ENCODE measurements at places on chromosomes 7 and 10.

GRCh38 chr10:122462533-122463465 lies 1.4 kb downstream of the HTRA1 start:
- H3K27me3 ChIP-seq, result no peaks in the 10 kb centered on the region
- peak; percentile 78 for DNase-seq
- no peaks in the 10 kb centered on the region for H3K36me3 ChIP-seq
- peak overlapping the region; percentile 66 for H3K27ac ChIP-seq
- peak overlapping the region; percentile 74 for H3K4me3 ChIP-seq
- 0 out of 2 replicates have a peak, but pooled peaks cover 18% of the 10 kb centered on the region for H3K4me1 ChIP-seq

GRCh38 chr10:50552771-50553535 lies 70.8 kb downstream of the SGMS1 start:
- H3K27ac ChIP-seq, result peak overlapping the region; percentile 37
- DNase-seq, result peak; percentile 53
- peaks cover 51% of the 10 kb centered on the region for H3K4me1 ChIP-seq
- no peaks in the 10 kb centered on the region for H3K27me3 ChIP-seq

DNA sequence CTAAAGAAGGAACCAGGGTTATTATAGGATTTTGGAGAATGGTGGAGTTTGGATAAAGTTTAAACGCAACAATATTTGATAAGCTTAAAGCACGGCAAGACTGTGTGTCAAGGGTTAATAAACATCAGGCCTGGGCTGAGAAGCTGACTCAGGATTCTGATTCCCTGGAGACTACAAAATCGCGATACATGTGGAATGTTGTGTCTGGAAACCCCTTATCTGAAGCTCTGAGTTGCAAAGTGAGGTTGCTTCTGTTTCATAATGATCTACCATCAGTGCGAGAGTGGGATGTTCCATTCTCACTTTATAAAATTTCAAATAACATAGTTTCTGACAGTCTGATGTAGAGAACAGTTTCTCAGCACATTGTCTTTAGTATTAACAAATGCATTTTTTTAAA lies 7.8 kb downstream of the C1GALT1 start:
- peaks cover 25% of the 10 kb centered on the region for H3K4me1 ChIP-seq
- H3K4me3 ChIP-seq, result peak overlapping the region; percentile 31
- H3K27me3 ChIP-seq, result no peaks in the 10 kb centered on the region

DNA sequence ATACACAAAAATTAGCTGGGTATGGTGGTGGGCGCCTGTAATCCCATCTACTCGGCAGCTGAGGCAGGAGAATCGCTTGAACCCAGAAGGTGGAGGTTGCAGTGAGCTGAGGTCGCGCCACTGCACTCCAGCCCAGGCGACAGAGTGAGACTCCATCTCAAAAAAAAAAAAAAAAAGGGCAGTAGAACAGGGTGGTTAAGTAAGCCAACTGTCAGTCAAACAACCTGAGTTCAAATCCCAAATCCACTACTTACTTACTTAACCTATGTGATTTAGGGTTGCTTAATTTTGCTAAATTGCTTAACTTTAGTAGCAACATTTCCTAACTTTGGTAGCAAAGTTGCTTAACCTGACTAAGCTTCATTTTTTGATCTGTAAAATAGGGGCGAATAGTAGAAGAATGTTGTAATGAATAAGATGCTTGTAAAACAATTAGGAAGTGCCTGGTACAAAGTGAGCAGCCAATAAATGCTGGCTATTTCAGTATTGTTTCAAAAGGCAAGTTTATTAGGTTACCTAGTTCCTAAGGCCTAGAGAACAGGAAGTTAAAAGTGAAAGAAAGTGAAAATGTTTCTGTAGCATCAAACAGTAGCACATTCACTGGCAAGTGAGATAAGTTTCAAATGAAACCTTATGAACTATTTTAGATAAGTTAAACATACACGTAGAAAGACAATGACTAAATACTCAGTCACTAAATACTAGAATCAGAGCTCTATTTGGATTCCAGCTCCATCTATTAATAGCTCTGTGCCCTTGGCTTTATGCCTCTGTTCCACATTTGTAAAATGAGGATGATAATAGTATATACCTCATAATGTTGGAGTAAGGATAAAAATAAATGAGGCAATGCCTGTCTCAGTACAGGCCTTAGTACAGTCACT lies 64.3 kb downstream of the HOXA1 start:
- peak overlapping the region; percentile 49 for H3K4me3 ChIP-seq
- DNase-seq, result peak; percentile 90
- no peaks in the 10 kb centered on the region for H3K27me3 ChIP-seq
- H3K27ac ChIP-seq, result peak overlapping the region; percentile 79

DNA sequence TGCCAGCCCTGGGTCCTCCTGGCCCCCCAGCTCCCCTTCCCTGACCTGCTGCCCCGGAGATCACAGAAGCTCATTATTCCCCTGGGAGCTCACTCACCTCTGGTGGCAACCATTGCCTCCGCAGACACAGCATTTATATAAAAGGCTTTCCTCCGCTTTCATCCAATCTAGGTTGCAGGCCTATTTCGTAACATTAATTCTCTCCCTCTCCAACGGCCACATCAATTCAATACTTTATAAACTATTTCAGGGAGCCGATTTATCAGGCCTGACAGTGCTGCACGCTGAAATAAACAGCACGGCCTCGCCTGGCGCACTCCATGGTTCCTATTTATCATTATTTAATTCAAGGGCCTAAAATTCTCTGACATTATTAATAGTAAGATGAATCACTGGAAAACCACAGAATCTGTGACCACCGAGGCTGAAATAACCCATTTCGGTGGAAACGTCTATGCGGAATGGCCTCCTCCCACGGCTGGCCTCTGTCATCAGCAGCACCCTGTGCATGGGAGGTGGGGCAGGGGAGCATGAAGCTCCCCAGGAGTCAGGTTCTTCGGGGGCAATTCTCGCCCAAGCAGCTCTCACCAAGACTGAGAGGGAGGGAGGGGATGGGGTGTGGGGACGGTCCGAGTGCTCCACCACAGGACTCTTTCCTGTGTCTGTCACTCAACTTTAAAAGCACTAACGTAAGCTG lies 249.3 kb upstream of the PFKP start:
- H3K4me3 ChIP-seq, result no peak overlapping the region
- no peaks in the 10 kb centered on the region for H3K27me3 ChIP-seq
- DNase-seq, result no peak
- no peaks in the 10 kb centered on the region for H3K36me3 ChIP-seq
- no peak overlapping the region for H3K27ac ChIP-seq
- no peaks in the 10 kb centered on the region for H3K4me1 ChIP-seq

GRCh38 chr7:52243685-52244084 lies 791.7 kb upstream of the POM121L12 start:
- no peak overlapping the region for H3K27ac ChIP-seq
- no peaks in the 10 kb centered on the region for H3K4me1 ChIP-seq
- no peak overlapping the region for H3K4me3 ChIP-seq
- H3K36me3 ChIP-seq, result no peaks in the 10 kb centered on the region
- DNase-seq, result no peak
- no peaks in the 10 kb centered on the region for H3K27me3 ChIP-seq

DNA sequence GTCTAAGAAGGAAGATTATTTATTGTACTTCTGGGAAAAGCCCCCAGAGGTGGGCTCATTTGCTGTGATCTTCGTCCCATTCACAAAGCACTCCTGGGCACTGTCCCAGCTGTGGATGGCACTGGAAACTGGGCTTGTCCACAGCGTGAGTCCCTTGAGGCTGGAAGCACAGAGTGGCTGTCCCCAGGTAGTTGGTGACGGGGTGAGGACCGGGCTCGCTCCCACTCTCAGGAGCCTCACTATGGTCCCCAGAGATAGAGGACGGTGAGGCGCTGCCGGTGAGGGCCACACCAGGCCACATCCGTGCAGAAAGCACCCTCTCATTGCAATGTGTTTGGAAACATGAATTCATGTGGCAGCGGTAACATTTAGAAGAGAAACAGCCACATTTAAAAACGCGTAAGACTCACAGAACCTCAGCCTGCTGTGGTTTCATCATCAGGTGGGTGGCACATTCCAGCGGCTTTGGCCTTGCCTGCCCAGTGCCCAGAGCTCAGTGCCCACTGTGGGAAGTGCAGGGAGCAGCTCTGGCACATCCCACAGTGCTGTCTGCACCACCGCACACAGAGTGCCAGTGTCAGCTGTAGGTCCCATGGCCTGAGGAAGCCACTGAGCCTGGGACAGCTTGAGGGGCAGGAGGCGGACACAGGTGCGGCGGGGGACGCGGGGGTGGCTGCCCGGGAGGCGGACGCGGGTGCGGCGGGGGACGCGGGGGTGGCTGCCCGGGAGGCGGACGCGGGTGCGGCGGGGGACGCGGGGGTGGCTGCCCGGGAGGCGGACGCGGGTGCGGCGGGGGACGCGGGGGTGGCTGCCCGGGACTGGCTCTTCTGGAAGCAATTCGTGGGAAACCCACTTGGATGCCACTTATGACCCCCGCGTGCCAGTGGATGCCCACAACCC lies 449.8 kb downstream of the DNAJB6 start:
- no peak for DNase-seq
- H3K27ac ChIP-seq, result no peak overlapping the region
- H3K4me3 ChIP-seq, result no peak overlapping the region
- no peaks in the 10 kb centered on the region for H3K4me1 ChIP-seq

DNA sequence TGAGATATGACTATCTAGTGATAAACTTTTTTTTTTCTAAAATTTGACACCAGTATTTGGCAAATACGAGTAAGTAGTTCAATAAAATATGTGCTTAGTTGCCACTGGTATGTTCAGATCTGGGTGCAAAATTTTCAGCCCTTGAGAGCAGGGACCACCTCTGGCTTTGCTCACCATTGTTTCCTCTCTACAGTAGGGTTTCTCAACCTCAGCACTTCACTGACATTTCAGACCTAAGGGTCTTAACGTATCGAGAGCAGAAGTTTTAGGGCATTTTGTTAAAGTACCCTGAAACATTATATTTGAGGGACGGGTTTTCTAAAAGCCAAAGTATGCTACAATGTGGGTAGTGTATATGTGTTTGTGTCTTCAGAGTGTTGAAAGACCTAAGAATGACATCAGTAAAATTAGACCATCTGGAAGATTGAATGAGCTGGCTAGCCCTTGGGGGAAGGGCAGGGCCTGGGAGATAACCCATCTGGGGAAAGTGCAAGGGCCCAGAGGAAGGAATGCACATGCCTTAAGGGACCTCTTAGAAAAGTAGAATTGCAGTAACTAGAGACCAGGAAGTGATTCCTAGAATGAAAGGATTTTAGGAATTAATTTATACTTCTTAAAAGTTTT lies 11.8 kb downstream of the BZW2 start:
- no peaks in the 10 kb centered on the region for H3K36me3 ChIP-seq
- H3K4me1 ChIP-seq, result peaks cover 26% of the 10 kb centered on the region
- peak; percentile 78 for DNase-seq
- H3K4me3 ChIP-seq, result peak overlapping the region; percentile 24

- 0 out of 2 replicates have a peak, but pooled peaks cover 5% of the 10 kb centered on the region for H3K4me1 ChIP-seq
- no peaks in the 10 kb centered on the region for H3K27me3 ChIP-seq
- H3K4me3 ChIP-seq, result no peak overlapping the region
Measured at GRCh38 chr10:96695975-96696634, 24.2 kb downstream of the PIK3AP1 start.

GRCh38 chr10:107865691-107866090 lies 701.2 kb upstream of the SORCS1 start:
- H3K4me3 ChIP-seq, result no peak overlapping the region
- H3K36me3 ChIP-seq, result no peaks in the 10 kb centered on the region
- no peaks in the 10 kb centered on the region for H3K27me3 ChIP-seq

GRCh38 chr7:818031-818699 lies 14.1 kb upstream of the SUN1 start:
- H3K4me1 ChIP-seq, result peaks cover 23% of the 10 kb centered on the region
- peak overlapping the region; percentile 87 for H3K4me3 ChIP-seq
- peak; percentile 76 for DNase-seq
- H3K27me3 ChIP-seq, result no peaks in the 10 kb centered on the region

GRCh38 chr10:30691639-30692015 lies 62.1 kb upstream of the LYZL2 start:
- H3K4me3 ChIP-seq, result peak overlapping the region; percentile 61
- H3K36me3 ChIP-seq, result no peaks in the 10 kb centered on the region
- H3K27me3 ChIP-seq, result no peaks in the 10 kb centered on the region
- H3K27ac ChIP-seq, result peak overlapping the region; percentile 71

DNA sequence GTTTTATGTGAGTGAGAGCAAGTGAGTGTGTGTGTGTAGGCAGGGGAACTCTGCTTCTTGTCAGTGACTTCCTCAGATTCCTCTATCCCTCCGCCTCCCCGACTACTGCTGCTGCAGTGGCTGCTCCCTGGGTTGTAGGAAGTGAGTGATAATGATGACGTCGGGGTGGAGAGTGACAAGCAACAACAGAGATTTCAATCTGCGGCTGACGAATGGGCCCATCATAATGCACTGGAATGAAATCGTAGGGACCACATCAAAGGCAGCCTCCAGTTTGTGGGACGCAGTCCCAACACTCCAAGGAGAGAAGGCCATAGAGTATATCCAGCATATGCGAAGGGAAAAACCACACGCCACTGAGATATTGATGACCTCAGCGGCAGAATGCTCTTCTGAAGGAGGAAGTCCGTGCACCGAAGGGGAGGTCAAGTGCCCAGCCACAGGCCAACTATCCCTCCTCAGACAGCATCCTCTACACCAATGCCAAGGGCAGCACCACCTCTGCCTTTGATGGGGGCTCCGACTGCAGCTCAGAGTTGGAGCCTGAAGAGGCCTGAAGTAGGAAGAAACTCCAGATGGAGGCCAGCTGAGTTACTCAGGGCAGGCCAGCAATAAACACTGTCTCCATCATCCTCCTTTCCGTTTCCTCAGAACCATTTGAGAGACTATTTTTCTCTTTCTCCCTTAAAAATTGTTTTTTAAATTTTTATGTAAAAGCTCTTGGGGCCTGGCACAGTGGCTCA lies 11.3 kb upstream of the STMP1 start:
- H3K4me3 ChIP-seq, result peak overlapping the region; percentile 32
- peaks cover 23% of the 10 kb centered on the region for H3K36me3 ChIP-seq
- peak overlapping the region; percentile 61 for H3K27ac ChIP-seq
- DNase-seq, result peak; percentile 91
- no peaks in the 10 kb centered on the region for H3K27me3 ChIP-seq
